ENCODE measurements at places on chromosomes 4 and X.

DNA sequence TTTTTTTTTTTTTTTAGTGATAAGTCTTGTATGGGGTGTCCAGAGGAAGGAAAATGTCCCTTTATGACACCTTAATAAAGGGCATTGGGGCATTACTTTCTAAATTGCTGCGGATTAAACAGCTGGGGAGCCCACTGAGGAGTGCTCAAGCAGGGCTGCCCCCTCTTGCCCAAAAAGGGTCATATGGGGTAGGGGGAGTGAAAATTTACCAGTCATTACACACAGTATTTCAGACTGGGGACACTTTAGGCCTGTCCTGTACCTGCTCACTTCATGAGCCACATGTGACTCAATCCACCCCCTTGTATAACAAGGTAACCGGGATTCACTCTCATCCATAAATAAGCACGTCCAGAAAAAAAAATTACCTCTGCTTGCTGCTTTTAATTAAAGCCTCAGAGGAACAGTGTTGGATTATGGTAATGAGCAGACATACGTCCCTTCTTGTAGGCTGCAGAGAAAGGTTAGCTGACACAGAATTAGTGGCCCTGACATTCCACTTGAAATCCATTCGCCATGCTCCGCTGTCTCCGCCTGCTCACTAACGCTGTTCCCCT lies 1.8 kb downstream of the PRDM8 start:
- no peak for DNase-seq

GRCh38 chr4:2818351-2818939 lies 25.2 kb upstream of the ADD1 start:
- no peak for DNase-seq

GRCh38 chrX:53260836-53261235 lies 20.5 kb downstream of the IQSEC2 start:
- DNase-seq, result no peak

GRCh38 chr4:74370912-74371311 lies 6.0 kb downstream of the EREG start:
- DNase-seq, result peak; percentile 24

- DNase-seq, result no peak
Measured at GRCh38 chrX:6941041-6941440, 206.5 kb upstream of the STS start.

- DNase-seq, result no peak
Measured at GRCh38 chr4:26139310-26139924, 181.4 kb upstream of the RBPJ start.

GRCh38 chr4:10530137-10530786 lies 73.0 kb upstream of the ZNF518B start:
- no peak for DNase-seq

DNA sequence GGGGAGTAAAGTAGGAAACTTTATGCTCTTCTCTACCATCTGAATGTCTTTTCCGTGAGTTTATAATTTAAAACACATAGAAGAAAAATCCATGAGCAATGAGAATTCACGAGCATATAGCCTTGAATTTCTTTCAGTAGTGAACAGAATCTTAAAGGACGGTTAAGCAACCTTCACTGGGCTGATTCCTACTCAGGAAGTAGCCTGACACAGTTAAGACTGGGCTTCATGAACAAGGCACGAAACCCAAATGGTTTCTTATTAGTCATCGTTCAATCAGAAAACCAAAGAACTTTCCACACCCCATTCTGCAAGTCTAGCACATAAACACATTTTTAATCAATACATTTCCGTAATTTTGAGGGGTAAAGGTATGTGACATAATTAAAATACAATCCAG lies 95.8 kb downstream of the SH3KBP1 start:
- DNase-seq, result no peak

DNA sequence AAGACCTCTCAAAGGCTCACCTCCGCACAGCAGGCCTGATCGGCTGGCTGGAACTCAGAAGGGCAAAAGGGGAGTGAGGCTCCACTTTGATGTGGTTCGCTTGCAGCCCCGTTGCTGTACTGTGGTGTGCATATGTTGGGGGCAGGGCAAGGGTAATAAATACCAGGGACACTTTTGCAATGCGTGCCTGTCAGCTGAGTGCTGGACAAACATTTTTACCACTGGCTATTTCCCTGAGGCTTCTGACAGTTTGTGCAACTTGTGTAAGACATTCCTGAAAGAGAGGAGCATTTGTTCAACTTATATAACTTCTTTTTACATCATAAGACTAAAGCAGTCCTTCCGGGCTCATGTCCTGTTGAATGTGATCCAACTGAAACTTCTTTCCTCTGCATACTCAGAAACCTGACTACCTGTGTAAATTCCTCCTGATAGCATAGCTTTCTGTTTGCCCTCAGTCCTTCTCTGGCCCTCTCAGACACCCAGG lies 82.3 kb downstream of the SPRY1 start:
- DNase-seq, result no peak
